GM23248 (cell line): ENCODE measurements at places on chromosomes 1 and 21. TPM values are rescaled to one million over a fixed set of nuclear protein-coding genes. Genes with fewer than 3 reads are reported as not detected.
A peak's percentile ranks its signal among the peaks of the same experiment; 100 is the strongest.

- DNase-seq, result no peak
Measured at GRCh38 chr21:44020551-44020950, 8.4 kb downstream of the TRAPPC10 start.

- peak; percentile 50 for DNase-seq
Measured at GRCh38 chr1:87024936-87025540, 110.6 kb downstream of the HS2ST1 start.

Gene SYPL2
- polyA plus RNA-seq, result 0.38 and 0.60 TPM in 2 replicates

- peak; percentile 61 for DNase-seq
Measured at GRCh38 chr21:17828223-17828622, 9.1 kb upstream of the C21orf91 start.
